ENCODE measurements at places on chromosomes 13 and 19.
A peak's percentile ranks its signal among the peaks of the same experiment; 100 is the strongest.

GRCh38 chr13:112837371-112838037 lies 131.5 kb upstream of the MCF2L start:
- H3K36me3 ChIP-seq, result peaks cover 10% of the 10 kb centered on the region
- no peak overlapping the region for H3K4me3 ChIP-seq
- H3K4me1 ChIP-seq, result no peaks in the 10 kb centered on the region
- H3K27ac ChIP-seq, result no peak overlapping the region
- no peak for DNase-seq

GRCh38 chr13:74230984-74231501 lies 96.8 kb upstream of the KLF12 start:
- no peaks in the 10 kb centered on the region for H3K36me3 ChIP-seq
- H3K4me1 ChIP-seq, result peaks cover 36% of the 10 kb centered on the region
- H3K4me3 ChIP-seq, result peak overlapping the region; percentile 67
- peak overlapping the region; percentile 45 for H3K27ac ChIP-seq
- DNase-seq, result no peak
- H3K27me3 ChIP-seq, result no peaks in the 10 kb centered on the region

GRCh38 chr13:108549934-108550333 lies 79.5 kb upstream of the MYO16 start:
- no peaks in the 10 kb centered on the region for H3K36me3 ChIP-seq
- DNase-seq, result no peak
- no peaks in the 10 kb centered on the region for H3K4me1 ChIP-seq

- H3K4me3 ChIP-seq, result no peak overlapping the region
- no peak overlapping the region for H3K27ac ChIP-seq
- H3K27me3 ChIP-seq, result no peaks in the 10 kb centered on the region
- H3K36me3 ChIP-seq, result peaks cover 17% of the 10 kb centered on the region
Measured at GRCh38 chr13:45007225-45007624, 17.9 kb downstream of the GPALPP1 start.

- H3K36me3 ChIP-seq, result no peaks in the 10 kb centered on the region
- H3K27me3 ChIP-seq, result no peaks in the 10 kb centered on the region
- no peak overlapping the region for H3K27ac ChIP-seq
- no peak for DNase-seq
- no peaks in the 10 kb centered on the region for H3K4me1 ChIP-seq
Measured at GRCh38 chr13:110546378-110546777, 15.1 kb downstream of the RAB20 start.

All from CD8-positive, alpha-beta memory T cell (primary cell).